AG04449 (cell line): ENCODE measurements at places on chromosomes 7 and 10.

- no peak for DNase-seq
Measured at GRCh38 chr7:151658778-151659177, 139.1 kb upstream of the RHEB start.

DNA sequence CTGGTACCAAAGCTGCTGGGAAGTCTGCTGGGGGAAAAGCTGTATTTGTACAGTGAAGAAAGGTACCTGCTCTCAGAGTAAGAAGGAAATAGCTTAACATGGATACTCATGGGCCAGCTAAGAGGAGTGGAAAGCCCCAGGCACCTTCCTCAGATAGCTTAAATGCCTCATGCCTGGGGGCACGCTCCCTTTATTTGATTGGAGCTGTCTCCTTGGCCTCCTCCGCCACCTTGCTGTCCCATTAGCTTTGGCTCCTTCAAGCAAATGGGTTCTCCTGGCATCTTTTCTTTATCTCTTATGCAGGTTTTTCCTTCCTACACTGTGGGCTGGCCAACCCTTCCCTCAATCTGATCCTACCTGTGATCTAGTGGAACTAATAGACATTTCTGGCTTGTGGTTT is 318.5 kb downstream of the SH2D4B start:
- DNase-seq: no peak

- DNase-seq: no peak
Measured at GRCh38 chr10:13449296-13449695, 79.5 kb downstream of the BEND7 start.

GRCh38 chr10:48811917-48812316 is 127.2 kb downstream of the WDFY4 start:
- no peak for DNase-seq

DNA sequence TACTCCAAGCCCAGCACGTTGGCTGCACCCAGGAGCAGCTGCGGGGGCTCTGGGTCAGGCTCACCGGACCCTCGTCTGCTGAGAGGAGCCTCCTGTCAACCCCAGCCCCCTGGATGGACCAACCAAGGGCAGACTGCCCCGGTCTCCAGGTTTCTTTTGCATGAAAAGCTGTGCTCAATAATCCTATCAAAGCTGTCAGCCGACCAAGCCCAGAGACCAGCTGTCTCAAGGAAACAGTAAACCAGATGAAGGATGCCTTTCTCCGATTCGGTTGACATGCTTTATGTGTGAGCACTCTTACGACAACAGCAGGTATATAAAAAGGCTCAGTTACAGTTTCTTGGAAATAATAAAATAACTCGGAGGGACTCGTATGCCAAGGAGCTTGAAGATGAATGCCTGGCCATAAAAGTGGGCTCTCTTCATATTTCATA is 71.6 kb upstream of the BAIAP2L1 start:
- no peak for DNase-seq

GRCh38 chr7:108002726-108003598 is at the start of gene LAMB1:
Gene LAMB1 (minus strand): TSS chr7:108003161. CDS start chr7:108002885, 276 bp downstream.
- no peak for DNase-seq

GRCh38 chr10:112080231-112080630 is 103.3 kb downstream of the GPAM start:
- no peak for DNase-seq

DNA sequence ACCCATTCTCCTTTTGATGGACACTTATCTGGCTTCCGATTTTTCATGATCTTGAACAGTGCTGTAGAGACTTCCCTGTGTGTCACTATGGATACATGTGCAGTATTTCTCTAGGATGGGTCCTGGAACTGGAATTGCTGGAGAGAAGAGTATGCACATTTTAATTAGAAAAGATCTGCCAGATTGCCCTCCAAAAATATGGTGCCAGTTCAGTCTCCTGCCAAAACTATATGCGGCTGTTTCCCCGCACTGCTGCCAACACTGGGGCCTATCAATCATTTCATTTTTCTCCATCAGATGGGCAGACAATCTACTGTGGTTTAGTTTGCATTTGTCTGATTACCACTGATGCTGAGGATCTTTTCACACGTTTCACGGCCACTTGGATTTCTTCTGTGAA is 105.0 kb downstream of the SH2D4B start:
- DNase-seq: no peak

DNA sequence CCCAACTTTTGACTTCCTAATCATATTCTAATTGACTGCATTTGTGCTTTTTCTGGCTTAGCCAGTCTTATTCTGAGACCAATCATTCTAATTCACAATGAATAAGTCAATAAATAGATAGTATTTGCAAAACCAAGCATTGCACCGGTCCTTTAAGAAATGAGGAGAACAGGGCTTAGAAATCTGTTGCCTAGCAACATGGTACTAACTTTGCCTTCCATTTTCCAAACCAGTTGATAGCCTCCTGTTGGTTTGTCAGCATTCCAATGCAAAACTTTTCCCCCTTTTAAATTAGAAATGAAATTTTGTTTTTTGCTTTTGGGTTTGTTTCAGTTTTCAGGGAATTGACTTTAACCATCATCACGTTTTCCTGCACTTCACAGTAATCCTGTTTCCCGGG is 603.5 kb upstream of the NRP1 start:
- no peak for DNase-seq

DNA sequence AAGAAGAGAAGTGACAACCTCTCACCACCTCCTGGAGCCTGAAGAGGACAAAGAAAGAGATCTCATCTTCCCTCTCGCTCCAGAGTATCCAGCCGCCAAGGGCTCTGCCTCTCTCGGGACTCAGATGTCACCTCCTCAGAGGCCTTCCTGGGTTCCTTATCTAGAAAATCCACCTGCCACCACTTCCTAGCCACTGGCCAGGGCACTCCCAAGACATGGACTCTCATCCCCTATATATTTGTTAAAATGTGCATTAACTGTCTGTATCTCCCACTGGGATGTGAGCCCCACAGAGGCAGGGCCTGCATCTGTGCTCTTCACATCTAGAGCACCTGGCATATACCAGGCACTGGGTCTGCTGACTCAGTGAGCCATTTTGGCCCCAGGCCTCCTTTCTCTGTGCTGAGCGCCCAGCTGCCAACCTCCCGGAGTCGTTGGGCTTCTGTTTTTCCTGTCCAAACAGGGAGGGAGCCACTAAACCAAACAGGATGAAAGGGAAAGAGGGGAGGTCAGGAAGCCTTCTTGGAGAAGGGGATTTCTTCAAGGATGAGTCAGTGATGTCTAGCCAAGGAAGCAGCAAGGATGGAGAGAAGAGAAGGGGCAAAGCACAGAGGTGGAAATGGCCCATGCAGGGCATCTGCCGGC is 58.9 kb downstream of the KCNMA1 start:
- no peak for DNase-seq

DNA sequence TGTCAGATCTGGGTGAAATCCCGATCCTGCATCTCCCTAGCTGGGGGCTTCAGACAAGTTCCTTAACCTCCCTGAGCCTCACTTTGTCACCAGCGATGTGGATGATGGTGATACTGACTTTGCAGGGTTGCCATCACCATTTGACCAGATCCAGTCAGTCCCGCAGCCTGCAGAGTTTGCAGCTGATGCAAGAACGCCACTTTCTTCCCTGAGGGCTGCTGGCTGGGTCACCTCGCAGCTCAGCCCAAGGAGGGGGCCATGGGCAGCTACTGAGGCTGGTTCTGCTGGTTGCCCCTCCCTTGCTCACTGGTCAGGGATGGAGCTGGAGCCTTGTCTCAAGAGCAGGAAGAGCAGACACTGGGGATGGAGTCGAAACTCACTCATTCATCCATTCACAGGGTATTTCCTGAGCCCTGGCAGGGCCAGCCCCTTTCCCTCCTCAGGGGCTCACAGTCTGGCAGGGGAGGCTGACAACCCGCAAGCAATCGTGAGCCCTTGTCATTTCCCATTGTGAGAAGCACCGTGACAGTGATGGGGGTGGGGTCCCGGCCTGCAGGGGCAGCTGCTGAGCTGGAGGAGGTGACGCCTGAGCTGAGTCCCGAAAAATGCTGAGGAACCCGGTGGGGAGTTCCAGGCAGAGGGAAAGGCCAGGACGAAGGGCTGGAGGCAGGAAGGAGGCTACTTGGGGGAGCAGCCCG is 111.1 kb upstream of the TCF7L2 start:
- no peak for DNase-seq

DNA sequence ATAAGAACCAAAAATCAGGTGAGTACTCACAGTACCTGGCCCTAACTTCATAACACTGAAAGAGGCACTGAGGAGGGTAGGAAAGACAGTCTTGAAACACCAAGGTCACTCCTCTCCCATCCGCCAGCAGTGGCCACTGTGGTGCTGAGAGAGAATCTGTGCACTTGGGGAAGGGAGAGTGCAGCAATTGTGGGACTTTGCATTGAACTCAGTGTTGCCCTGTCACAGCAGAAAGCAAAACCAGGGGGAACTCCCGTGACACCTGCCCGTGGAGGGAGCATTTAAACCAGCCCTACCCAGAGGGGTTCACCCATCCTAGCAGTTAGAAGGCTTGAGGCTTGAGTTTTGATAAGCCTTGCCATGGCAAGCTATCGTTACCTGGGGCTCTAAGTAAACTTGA is 35.2 kb upstream of the MAP3K8 start:
- no peak for DNase-seq

GRCh38 chr7:25716421-25716820 is 435.6 kb upstream of the NFE2L3 start:
- DNase-seq: no peak

DNA sequence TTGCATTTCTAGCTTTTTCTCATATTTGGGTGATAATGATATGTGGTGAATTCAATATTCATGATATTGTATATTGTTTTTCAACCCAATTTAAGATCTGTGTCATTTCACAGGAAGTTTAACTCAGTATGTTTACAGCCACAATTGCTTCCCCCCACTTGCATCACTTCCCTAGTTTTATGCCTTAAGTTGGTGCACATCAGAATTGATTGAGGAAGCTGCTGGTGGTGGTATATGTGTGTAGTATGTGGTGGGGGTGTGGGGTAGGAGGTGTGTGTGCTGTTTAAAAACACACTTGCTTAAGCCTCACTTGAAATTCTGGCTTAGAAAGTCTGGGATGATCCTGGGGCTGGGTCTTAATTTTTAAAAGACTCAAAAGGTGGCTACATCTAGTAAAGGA is 245.1 kb upstream of the AOAH start:
- no peak for DNase-seq

GRCh38 chr10:124990671-124991625 is 49.0 kb downstream of the ZRANB1 start:
- DNase-seq: no peak

DNA sequence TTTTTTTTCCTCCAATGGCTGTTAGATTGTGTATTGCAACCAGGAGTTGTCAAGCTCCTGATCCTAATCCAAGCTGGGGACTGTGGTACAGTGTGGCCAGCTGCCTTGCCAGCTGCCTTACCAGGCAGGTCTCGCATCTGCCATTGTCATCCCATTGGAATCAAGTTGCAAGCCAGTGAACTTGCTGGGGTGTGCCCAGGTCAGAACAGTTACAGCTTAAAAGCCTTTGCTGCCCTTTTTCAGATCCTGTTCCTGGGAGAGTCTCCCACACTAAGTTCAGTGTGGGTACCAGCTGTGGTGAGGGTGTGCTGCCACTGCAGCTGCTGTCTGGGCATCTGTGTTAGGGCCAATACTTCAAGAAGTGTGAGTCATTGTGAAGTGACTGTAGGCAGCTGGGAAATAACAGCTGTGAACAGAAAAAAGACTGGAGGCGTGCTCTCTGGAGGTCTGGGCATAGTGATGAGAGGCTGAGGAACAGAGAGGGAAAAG is 72.8 kb downstream of the CCNY start:
- peak; percentile 53 for DNase-seq

GRCh38 chr10:29191674-29192073 is 97.2 kb upstream of the LYZL1 start:
- DNase-seq: no peak

GRCh38 chr7:66804001-66804400 is 63.5 kb downstream of the RABGEF1 start:
- no peak for DNase-seq

- no peak for DNase-seq
Measured at GRCh38 chr10:29372920-29373319, 84.0 kb downstream of the LYZL1 start.

DNA sequence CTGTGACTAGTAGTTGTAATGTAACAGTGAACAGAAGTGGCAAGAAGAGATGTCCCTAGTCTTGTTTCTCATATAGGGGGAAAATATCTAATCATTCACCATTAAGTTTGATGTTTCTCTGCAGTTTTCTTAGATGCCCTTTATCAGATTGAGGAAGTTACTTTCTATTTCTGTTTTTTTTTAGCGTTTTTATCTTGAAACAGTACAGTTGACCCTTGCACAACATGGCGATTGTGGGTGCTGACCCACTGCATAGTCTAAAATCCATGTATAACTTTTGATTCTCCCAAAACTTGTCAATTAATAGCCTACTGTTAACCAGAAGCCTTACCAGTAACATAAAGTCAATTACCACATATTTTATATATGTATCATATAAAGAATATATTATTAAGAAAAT is 192.0 kb downstream of the ADK start:
- DNase-seq: no peak

DNA sequence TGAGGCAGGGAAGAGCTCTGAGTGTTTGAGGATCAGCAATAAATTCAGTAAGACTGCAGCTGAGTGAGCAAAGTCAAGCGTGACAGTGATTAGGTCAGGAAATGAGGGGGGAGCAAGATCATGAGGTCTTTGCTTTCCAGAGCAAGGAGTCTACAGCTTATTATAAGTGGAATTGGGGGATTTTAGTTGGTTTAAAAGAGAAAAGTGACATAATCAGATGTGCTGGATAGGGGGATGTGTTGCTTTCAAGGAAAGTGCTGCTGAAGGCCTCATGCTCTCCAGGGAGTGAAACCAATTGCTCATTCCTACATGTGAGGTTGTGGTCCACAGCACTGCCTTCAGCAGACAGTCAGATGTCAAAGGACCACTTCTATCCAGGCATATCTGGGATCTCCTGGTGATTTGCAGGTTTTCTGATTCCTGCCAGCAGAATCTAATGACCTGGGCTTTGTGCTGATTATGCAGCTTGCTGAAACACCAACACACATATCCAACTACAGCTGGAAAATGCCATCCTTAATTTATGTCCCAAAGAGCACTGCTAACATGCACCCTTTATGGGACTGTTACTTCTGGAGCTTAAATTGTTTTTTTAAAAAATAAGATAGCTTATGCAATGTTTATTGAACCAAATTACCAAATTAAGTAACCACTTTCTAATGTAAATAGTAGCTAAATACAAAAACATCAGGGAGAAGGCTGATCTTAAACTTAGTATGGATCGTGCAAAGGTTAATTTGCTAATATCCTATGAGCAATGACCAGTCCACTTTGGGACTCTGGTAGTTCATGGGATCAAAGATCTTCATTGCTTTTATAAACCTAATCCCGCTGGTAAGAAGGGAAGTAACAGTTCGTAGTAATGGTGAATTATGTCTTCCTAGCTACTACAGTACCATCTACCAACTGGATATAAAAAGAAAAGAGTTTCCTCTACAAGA is 607.6 kb downstream of the KCNMA1 start:
- no peak for DNase-seq
